HTR-8/SVneo (cell line): ENCODE measurements at places on chromosomes 11 and 22.

- DNase-seq, result no peak
These were observed 160.0 kb downstream of the NTM start for GRCh38 chr11:131530407-131530806.

DNA sequence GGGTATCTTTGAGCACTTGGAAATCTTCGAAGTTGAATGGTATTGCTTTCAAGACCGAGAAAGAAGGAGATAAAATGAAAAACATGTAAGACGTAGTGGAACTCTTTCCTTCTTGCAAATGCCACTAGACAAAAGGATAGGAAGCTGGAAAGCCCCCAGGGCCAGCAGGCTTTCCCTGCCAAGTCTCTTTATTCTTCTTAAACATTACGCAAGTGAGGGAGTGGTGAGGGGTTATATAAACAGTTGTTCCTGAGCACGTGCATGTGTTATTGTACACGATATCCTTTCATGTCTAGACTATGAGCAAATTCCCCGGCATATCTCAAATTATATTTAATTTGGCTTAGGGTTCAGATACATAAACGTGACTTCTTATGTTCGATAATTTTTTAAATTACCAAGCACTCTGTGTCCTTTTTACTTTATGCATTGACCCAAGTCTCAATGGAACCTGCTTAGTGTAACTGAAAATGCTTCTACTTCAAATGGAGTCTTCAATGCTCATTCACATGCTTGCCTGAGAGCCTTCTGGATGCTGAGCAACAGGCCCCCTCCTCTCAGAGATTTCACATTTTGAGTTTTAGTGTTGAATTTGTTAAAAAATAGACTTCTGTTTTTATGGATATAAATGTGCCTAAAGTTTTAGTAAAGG is 59.0 kb downstream of the PPP2R1B start:
- peak; percentile 67 for DNase-seq

GRCh38 chr11:103870821-103871309 is 165.6 kb upstream of the DDI1 start:
- no peak for DNase-seq

- DNase-seq, result no peak
These were observed 41.3 kb upstream of the HMGXB4 start for GRCh38 chr22:35215993-35216392.

- no peak for DNase-seq
These were observed 7.1 kb upstream of the ATG16L2 start for GRCh38 chr11:72807021-72807693.

GRCh38 chr22:25987948-25988347 is 181.3 kb upstream of the SEZ6L start:
- no peak for DNase-seq

GRCh38 chr11:18972336-18972735 is 33.1 kb upstream of the MRGPRX1 start:
- no peak for DNase-seq

DNA sequence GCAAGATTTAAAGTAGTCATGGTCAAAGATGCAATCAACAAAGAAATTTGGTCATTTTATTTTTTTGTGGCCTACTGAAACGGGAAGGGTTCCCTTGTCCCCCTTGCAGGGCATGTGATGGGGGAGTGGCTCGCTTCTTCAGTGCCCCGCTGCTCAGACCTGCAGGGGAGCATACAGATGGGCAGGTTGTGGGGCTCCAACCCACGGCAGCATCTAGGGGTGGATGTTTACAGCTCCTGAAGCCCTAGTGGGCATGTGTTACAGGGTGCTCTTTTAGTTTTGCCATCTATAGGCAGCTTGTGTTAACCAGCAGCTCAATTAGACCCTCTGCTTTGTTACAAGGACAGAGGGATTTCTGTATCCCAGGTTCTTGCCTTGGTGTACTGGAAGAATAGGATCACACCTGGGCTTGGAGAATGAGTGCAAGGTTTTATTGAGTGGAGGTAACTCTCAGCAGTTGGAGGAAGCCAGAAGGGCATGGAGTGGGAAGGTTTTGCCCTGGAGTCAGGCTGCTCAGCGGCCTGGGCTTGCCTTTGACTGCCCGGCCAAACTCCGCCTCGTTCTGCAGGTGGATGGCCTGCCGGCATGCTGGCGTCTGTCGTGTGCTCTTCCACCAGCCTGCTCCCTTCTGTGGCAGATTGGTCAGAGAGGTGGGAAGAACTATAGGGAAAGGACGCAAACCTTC is 9.4 kb downstream of the GSTP1 start:
- no peak for DNase-seq

DNA sequence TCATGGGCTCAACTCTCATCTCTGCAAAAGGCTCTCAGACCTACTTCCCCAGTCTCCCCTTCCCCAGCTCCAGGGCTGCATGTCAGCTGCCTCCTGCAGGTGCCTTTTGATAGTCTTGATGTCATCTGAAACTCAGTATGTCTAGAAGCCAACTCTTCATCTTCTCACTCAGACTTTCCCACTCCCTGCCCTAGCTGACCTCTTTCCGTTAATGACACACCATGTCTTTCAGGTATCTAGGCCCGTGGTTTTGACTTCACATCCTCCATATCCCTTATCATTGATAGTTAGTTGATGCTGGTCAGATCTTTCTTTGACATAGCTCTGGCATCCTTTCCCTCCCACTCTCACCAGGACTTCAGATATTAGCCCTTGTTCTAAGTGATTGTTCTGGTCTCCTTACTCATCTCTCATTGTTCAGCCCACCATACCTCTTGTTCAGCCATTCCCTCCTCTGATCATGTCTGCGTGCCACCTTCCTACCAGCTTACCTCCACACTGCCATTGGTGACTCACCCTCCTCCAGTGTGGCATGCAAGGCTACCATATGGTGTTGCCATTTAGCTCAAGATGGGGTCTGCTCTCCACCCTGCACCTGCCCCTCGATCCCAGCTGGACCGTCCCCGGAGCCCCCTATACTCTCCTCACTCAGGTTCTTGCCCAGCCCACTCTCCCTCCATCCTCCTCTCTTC is 18.4 kb downstream of the TTC12 start:
- no peak for DNase-seq

DNA sequence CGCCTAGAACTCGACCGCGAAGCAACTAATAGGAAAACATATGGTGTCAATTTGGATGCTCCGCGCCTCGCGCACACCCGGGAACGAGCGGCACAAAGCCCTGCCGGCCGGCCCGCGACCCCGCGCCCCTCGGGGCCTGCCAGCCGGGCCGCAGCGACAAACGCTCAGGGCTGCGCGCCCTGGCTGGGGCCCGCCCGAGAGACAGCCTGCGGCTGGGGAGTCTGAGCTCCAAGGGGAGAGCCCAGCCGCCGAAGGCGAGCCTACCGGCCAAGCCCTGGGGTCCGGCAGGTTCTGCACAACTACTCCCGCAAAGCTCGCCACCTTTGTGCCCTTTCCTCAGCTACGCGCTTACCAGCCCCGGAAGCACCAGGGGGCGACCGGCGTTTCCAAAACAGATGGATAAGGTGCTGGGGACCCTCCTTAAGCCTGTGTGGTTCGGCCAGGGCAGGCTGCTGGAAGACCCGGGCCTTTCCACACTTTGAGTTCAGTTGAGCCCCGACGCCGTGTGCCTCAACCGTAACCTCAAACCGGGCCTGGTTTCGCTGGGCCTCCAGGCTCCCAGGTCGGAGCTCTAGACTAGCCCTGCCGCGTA is 6.0 kb downstream of the PAX6 start:
- no peak for DNase-seq

GRCh38 chr11:43988040-43988817 is 45.8 kb downstream of the C11orf96 start:
- no peak for DNase-seq

- DNase-seq, result no peak
These were observed 57.5 kb upstream of the VSTM5 start for GRCh38 chr11:93907901-93908300.

- DNase-seq, result no peak
These were observed 23.5 kb upstream of the PICK1 start for GRCh38 chr22:38033522-38034277.

DNA sequence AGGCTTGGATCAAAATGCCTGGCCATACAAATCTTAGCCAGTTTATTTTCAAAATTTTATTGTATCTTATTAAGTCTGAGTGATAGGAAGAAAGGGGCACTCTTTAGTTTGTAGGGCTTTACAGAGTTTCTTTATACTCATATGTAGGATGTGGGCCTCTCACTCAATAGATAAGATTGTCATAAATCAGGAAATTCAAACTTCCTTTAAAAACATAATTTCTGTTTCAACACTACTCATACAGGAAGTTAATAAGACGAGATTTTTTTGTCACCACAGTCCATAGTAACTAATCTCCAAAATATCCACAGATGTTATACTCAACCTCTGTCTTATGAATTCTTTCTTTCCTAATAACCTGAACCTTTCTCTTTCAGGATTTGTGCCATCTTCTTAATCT is 13.3 kb upstream of the OR56B4 start:
- no peak for DNase-seq

GRCh38 chr11:107769189-107769588 is 57.3 kb upstream of the SLN start:
- DNase-seq, result no peak

GRCh38 chr11:31254415-31254814 is 115.1 kb downstream of the DCDC1 start:
- DNase-seq, result no peak

GRCh38 chr11:46874586-46874985 is 28.5 kb upstream of the CKAP5 start:
- DNase-seq, result no peak

DNA sequence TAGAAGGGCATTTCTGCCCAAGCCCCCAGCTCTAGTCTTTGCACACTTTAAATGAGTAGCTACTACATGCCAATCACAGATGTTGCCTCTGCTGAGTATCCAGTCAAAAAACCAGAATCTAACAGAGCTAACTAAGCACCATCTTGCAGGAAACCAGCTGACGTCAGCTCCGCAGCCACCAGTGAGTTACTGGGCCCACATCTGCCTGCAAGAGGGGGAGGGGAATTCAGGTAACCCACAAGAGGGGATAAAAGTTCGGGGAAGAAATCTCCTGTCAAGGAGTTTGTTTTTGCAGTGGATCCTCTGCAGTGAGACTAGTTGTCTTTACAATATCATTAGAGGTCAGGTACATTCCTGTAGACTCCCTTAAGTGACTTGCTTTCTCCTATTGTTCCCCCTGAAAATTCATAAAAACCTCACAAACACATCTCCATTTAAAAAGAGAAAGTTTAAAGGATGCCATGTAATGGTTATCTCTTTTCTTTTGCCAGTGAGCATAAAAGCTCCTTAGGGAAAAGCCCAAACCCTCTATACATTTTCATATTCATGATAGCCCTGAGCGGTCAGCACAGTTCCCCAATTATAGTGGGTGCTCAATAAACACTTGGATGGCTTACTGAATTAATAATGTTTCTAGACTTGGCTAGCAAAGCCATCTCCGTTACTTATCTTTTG is 9.3 kb downstream of the CD44 start:
- DNase-seq, result no peak

DNA sequence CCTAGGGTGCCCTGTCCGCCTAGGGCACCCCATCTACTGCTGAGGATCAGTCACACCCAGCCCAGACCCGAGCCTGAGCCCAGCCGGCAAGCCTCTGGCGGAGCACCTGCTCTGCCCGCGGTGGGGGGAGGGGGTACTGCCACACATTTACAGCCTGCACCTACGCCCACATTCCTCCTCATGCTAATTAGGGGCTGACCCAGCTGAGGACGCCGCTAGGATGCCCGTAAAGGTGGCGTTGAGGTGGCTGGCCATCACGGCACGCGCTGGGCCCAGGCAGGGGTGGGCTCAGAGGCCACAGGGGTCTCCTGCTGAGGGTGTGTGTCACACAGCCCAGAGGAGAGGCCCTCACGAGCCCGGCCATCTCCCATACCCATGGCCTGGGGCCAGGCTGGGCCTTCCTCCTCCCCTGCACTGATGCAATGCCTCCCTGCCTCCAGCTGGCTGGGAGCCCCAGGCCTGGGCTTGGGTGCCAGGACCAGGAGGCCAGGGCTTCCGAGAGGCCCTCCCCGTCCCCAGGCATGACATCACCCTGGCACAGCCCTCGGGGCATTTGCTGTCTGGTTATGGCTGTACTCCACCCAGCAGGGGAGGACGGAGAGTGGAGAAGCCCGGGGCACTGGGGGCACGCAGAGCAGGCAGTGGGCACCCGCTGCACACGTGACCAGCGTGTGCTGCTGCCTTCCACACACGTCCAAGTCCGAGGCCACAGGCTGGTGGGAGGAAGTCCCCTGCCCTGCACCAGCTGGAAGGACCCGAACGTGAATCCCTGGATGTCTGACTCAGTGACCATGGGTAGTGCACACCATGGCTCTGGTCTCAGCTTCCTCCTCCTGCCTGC is 12.7 kb downstream of the DUSP8 start:
- peak; percentile 85 for DNase-seq

DNA sequence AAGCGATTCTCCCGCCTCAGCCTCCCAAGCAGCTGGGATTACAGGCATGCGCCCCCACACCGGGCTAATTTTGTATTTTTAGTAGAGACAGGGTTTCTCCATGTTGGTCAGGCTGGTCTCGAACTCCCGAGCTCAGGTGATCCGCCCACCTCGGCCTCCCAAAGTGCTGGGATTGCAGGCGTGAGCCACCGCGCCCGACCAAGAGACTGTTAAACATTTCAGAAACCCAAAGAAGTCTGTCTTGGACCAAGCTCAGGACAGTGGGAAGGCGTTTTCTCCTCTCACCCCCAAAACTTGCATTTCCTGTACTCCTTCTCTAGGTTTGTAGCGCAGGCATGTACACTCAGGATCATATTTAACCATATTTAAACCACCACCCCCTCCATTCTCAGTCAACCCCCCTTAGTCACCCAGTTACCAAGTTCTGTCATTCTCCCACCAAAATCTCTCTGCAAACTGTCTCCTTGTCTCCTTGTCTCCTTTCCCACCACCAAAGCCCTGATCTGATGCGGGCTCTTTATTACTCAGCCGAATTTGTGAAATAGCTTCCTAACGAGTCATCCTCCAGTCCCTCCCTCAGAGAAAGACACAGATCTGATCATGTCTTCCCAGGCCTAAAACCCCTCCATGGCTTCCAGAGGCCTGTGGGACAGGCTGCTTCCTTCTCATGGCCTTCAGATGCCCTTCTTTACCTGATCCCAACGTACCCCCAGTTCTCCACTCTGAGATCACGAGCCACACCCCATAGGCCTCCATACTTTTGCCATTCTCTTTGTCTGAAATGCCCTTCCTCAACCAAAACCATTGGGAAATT is 29.0 kb upstream of the CREB3L1 start:
- peak; percentile 87 for DNase-seq
